Spinal cord (tissue), 10 donors: ENCODE measurements at places on chromosomes 4 and X. TPM values are rescaled to one million over a fixed set of nuclear protein-coding genes. Genes with fewer than 3 reads are reported as not detected.

SPATA4 gene
- 0.50 TPM for total RNA-seq

TLR10 gene
- total RNA-seq = 1.9 TPM

ARR3 gene
- total RNA-seq = not detected

PCYT1B gene
- total RNA-seq = 13.0 TPM

PLP1 gene
- total RNA-seq = 2,816 TPM

DCAF12L1 gene
- 0.28 TPM for total RNA-seq

DCAF4L1 gene
- total RNA-seq = 0.20 TPM

EREG gene
- 0.30 TPM for total RNA-seq

PTPN13 gene
- 66.3 TPM for total RNA-seq

FAM47E gene
- total RNA-seq = 14.8 TPM

GRIA3 gene
- 62.0 TPM for total RNA-seq

BCOR gene
- 26.7 TPM for total RNA-seq

MAGEA12 gene
- total RNA-seq = not detected

GLOD5 gene
- total RNA-seq = not detected

G6PD gene
- 31.1 TPM for total RNA-seq

LINC00632 gene
- 60.2 TPM for total RNA-seq

SLC10A4 gene
- total RNA-seq = 5.8 TPM

ANOS1 gene
- 36.9 TPM for total RNA-seq

GAGE2A gene
- not detected for total RNA-seq

PRDM5 gene
- total RNA-seq = 53.0 TPM

IL15 gene
- total RNA-seq = 2.8 TPM

VEGFD gene
- 0.40 TPM for total RNA-seq

SMIM10 gene
- total RNA-seq = 5.5 TPM

ARAF gene
- 12.7 TPM for total RNA-seq

GPR119 gene
- total RNA-seq = not detected

CCNA2 gene
- total RNA-seq = 16.4 TPM

NCAPG gene
- total RNA-seq = 22.2 TPM

HPGD gene
- 14.8 TPM for total RNA-seq

FGF13 gene
- 32.0 TPM for total RNA-seq

FDCSP gene
- total RNA-seq = not detected

IL2 gene
- not detected for total RNA-seq

USP17L22 gene
- not detected for total RNA-seq

SH3RF1 gene
- total RNA-seq = 14.7 TPM

TRAM1L1 gene
- total RNA-seq = 22.8 TPM

YIPF7 gene
- 1.8 TPM for total RNA-seq

SLITRK4 gene
- 15.2 TPM for total RNA-seq

F8A3 gene
- total RNA-seq = 2.4 TPM

PLRG1 gene
- 80.7 TPM for total RNA-seq

TLR8 gene
- 0.55 TPM for total RNA-seq

NAP1L5 gene
- total RNA-seq = 37.7 TPM

RNF128 gene
- 11.3 TPM for total RNA-seq

TRIM61 gene
- 3.6 TPM for total RNA-seq

CWH43 gene
- total RNA-seq = not detected

N4BP2 gene
- total RNA-seq = 25.6 TPM

LNX1 gene
- 7.6 TPM for total RNA-seq

SYN1 gene
- total RNA-seq = 10.1 TPM

MTCP1 gene
- total RNA-seq = 13.3 TPM

CDKL5 gene
- 15.3 TPM for total RNA-seq

RAB39B gene
- 21.7 TPM for total RNA-seq

DCLK2 gene
- 79.1 TPM for total RNA-seq

NEUROG2 gene
- 0.79 TPM for total RNA-seq

MAGIX gene
- 2.0 TPM for total RNA-seq

ZNF827 gene
- 22.3 TPM for total RNA-seq

AADAT gene
- total RNA-seq = 10.2 TPM
